Epithelial cell of prostate (primary cell): ENCODE measurements at places on chromosomes 11 and 22.
A peak's percentile ranks its signal among the peaks of the same experiment; 100 is the strongest.

DNA sequence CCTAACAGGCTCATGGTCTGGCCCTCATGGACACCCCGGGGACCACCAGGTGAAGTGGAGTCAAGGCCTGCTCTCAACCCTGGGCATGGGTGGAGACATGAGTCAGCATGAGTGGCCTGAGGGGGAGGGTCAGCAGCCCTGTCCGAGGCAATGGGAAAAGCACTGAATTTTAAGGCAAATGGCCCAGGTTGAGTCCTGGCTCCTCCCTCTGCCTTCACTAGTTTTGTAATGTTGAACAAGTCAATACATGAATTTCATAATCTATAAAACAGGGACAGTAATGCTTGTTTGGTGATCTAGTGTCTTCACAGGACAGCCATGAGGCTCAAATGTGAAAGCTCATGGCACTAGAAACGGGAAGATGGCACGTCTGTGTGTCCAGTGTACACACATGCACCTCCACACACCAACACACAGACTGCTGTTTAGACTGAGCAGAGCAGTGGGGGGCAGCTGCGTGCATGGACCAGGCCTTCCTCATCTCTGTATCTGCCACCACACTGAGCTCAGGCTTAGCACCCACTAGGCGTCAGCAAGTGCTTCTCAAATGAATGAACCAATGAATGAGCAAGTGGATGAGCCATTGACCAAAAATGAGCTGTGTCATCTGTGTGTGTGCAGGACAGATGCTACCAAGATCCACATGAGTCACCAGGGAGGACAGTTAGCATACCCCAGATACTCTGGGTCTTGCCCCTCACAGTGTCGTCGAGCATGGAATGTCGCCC lies 63.4 kb downstream of the NRXN2 start:
- DNase-seq = peak; percentile 74

DNA sequence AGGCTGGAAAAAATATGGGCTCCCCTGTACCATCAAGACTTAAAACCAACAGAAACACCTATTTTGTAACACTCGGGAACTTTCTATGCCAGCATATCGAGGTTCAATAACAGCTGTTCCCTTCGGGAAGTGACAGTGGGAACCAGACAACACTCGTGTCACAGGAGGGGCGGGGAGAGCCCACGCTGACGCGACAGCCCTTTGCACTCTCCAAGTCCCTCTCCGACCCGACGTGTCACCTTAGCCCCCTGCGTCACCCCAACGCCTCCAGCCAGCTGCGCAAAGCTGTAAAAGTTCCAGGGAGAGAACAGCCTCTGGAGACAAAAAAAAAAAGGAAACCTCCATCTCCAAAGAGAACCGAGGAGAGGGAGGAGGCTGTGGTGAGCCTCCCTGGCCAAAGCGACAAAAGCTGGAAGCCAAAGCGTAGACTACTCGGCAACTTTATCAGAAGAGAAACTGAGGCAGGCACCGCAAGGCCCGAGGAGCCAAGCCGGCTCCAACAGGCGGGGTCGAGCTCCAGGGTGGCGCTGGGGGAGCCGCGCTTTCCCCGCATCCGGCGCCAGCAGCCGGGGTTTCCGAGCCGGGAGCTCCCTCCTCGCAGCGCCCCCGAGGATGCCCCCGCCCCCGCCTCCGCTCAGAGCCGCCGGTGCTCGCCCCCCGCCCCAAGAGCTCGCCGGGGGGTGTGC lies 751 bp downstream of the ARFGAP3 start:
- DNase-seq = no peak

GRCh38 chr11:68524681-68525080 lies 64.1 kb downstream of the PPP6R3 start:
- no peak for DNase-seq

GRCh38 chr22:30167296-30167695 lies 79.3 kb downstream of the LIF start:
- no peak for DNase-seq

- no peak for DNase-seq
Observed at GRCh38 chr11:129973068-129973467, 29.6 kb downstream of the PRDM10 start.
